CD4-positive, alpha-beta T cell treated with Interleukin-4 for 4 hours (primary cell): ENCODE measurements at places on chromosomes 2 and 18.

DNA sequence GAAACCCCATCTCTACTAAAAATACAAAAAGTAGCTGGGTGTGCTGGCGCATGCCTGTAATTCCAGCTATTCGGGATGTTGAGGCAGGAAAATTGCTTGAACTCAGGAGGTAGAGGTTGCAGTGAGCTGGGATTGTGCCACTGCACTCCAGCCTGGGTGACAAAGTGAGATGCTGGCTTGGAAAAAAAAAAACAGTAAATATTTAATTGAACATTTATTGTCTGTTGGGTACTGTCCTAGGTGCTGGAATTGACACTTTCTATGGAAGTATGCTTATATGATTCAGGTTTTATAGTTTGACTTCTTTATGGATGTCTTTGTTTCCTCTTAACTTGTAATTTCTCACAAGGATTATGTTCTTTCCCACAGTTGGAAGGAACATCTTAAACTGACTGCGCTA is 633.1 kb upstream of the SETBP1 start:
- DNase-seq = no peak

- no peak for DNase-seq
Measured at GRCh38 chr2:221454459-221455105, 117.5 kb downstream of the EPHA4 start.

DNA sequence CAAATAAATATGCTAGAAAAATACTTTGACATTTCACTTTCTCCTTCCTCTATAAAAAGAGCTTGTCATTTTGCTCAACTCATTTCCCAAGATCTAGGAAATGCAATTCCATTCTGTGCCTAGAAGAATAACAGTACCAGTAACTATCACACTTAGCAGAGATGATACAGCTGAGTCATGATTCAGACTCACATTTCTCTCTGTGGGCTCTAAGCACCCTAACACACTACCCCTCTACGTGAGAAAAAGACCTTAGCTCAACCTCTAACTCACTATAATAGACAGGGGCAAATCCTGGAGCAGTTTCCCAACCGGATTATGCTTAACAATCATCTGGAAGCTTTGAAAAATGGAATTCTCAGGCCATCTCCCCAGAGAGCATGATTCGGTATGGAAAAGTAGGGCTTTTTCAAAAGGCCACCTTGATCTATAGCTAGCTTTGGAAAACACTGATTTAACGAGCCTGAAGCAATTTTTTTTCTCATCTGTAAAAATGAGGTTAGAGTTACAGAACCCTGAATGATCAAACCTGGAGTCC is 1312.3 kb upstream of the PIK3C3 start:
- no peak for DNase-seq

- no peak for DNase-seq
Measured at GRCh38 chr2:38170067-38170466, 94.1 kb upstream of the CYP1B1 start.

DNA sequence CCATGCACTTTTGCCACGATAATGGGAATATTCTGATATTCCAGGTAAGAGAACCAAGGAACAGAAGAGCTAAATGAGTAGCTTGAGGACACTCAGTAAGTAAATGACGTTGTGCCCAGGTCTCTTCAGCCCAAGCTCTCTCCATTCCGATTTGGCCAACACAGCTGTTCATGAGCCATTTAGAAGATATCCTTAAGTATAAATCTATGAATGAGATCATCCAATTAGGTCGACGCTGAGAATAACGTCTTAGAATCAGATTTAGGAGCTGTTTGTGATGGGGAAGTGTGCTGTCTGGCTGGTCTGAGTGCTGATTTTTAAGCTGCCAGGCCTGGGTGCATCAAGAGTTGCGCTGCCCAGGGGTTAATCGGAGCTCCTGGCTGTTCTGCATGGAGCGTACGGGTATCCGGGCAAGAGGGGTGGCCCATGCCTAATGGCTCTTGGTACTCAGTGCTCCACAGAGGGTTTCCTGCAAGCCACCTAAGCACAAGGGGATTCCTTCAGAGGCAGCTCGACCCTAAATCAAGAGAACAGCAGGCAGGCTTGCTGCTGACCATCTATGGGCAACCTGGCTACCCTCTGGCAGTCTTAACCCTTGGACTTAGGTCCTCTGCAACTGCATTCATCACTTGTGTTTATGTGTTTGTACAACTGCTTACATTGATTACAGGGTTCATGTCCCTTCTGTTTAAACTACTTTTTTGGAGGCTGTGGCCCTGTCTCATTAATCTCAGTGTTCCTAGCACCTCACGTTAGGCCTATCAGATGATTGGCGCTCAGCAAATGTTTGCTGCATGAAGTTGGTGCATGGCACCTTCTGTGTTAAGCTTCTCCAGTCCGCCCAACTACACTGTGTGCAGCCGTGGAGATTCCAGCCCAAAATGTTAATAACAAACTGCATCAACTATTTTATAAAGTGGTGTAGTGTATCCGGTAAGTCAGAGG is 31.9 kb downstream of the SOX11 start:
- no peak for DNase-seq

DNA sequence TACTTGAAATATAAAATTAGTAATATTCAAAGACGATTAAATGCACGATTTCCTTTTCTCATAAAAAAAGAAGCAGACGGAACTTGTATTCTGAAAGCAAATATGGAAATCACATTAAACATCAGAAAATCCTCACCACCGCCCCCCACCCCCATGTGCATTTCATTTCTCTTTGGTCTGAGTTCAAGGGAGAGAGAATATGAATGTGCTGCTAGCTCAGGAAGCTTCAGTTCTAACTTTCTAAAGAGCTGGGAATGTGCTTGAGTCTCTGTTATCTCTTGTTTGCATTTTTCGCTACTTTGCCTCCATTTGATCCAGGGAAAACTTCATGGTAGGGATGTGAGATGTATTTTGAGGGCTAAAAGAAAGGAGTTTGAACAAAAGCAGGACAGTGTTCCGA is 143.6 kb downstream of the NEDD4L start:
- DNase-seq = no peak

DNA sequence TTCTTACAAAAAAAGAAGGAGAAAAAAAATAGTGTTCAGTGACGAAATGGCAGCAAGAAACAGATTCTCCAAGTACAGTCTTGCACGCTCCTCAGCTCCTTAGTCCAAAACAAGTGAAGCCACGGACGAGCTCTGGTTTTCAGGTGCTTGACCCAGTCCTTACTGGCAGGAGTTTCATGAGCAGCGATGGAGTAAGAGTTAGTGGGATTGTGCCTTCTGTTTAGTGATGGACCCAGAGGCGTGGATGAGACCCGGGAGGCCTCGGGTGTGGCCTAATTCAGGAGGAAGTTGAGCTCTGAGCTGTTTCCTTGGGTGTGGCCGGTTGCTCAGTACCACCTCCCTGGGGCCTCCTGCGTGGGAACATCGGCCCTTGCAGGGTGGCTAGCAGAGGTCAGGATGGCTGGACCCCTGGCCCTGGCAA is 52.0 kb downstream of the KIF5C start:
- peak; percentile 32 for DNase-seq

DNA sequence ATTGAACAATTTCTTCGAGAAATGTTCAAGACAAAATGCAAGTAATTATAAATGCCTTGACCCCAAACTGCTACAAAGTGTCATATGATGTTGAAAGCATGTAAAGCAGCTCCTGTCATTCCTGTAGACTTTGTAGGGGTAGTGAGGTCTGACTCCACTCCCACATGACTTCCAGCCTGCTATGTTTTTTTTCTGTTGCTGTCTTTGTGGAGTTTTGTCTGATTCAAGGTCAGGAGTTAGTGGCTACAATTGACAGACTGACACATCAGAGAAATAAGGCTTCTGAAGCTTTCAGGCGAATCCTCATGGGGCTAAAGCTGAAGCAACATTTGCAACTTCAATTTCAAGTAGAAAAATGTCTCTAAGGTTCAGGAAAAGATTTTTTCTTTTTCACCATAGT is 63.9 kb upstream of the CCDC195 start:
- DNase-seq = no peak

DNA sequence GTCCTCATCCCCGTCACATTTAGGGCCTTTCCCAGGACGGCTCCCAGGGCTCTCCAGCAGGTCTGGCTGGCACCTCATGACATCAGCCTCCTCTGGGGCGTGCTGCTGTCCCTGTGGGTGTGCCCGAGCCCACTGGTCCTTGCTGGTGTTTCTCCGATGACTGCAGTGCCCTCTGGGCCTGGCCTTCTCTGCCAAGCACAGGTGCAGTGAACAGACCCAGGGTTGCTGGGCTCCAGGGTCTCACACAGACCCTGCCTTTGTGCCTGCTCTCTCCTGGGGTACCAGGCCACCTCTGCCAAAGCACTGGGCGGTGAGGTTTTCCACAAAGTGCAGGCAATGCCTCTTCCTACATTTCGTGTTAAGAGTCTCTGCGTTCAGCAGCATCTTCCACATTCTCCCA is 246.1 kb downstream of the ACKR3 start:
- no peak for DNase-seq

- no peak for DNase-seq
Measured at GRCh38 chr2:143481733-143482132, 352.5 kb downstream of the ARHGAP15 start.

GRCh38 chr18:74994502-74995418 is 214.2 kb downstream of the PTGR3 start:
- DNase-seq = peak; percentile 70

DNA sequence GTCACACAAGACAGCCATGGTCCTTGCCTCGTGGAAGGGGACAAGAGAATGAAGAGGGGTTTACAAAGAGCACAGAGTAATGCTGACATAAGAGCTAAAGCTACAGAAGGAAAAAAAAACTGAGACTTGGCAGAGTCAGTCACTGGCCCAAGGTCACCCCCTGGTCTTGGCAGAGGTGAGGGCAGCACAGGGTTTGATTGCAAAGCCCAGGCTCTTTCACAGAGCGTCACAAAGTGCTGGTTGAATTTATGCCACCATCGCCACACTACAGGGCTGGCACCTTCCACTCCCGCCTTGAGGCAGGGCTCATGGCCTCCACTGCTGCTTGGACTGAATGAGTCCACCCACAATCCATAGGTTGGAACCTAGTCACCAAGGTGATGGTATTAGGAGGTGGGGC is 190.2 kb downstream of the INHBB start:
- no peak for DNase-seq

DNA sequence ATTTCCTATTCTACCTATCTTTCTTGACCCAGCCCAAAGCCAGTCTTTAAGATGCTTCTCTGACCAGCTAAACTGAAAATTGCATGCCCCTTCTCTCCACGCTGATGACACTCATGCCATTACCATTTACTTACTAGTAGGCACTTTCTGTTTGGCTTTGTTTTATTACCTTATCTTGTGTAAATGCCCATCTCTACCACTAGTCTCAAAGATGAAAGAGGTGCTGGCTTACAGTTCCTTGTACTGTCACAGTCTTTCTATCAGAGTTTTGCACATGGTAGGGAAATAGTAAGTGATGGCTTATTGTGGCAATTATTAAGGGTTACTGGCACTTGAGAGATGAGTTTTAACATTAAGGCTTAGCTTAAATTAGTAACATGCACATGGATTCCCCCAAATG is 352.1 kb downstream of the RBM43 start:
- no peak for DNase-seq

GRCh38 chr2:128311755-128312341 is 6.8 kb downstream of the HS6ST1 start:
- no peak for DNase-seq

GRCh38 chr2:71812736-71813135 is 334.9 kb downstream of the CYP26B1 start:
- DNase-seq = no peak

GRCh38 chr18:44392933-44393332 is 287.8 kb upstream of the SETBP1 start:
- no peak for DNase-seq

- no peak for DNase-seq
Measured at GRCh38 chr2:84472856-84473565, 13.9 kb upstream of the SUCLG1 start.

DNA sequence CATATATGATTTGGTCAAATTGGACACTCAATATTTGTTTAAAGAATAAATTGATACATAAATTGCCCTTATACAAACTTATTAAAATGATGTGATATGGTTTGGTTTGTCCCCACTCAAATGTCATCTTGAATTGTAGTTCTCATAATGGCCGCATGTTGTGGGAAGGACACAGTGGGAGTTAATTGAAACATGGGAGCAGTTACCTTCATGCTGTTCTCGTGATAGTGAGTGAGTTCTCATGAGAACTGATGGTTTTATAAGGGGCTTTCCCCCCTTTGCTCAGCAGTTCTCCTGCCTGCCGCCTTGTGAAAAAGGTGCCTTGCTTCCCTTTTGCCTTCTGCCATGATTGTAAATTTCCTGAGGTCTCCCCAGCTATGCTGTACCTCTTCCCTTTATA is 34.0 kb upstream of the SLC8A1 start:
- no peak for DNase-seq

- DNase-seq = no peak
Measured at GRCh38 chr18:74609535-74609934, 11.9 kb downstream of the ZNF407 start.

DNA sequence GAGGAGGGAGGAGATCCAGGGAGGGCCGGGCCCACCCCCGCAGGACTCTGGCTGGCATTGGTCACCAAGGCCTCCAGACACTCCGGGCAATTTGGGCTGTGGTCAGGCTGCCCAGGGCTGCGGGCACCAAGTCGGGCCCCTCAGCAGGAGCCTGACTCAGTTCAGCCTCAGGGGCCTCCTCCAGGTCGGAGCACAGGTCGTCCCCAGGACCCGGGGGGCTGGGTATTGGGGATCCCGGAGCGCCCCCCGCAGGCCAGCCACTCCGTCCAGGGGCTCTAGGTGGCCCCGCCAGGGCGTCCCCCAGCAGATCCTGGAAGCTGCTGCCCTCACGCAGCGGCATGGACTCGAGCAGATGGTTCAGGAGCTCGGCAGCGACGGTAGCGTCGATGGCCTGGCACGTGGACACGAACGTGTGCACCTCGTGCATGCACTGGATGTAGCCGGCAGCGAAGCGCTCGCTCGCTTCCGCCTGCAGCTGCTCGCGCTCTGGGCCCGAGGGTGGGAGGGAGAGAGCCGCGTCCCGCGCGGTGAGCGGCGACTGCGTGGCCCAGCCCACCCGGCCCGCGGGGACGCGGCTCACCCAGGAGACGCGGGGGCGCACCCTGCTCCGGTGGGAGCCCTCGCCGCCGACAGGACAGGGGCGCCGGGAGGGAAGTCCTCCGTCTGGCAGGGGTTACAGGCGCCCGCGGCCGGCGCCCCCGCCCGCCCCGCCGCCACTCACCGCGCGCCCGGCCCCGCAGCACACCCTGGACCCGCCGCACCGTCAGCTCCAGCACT is 884 bp downstream of the HES6 start:
- DNase-seq = peak; percentile 20

DNA sequence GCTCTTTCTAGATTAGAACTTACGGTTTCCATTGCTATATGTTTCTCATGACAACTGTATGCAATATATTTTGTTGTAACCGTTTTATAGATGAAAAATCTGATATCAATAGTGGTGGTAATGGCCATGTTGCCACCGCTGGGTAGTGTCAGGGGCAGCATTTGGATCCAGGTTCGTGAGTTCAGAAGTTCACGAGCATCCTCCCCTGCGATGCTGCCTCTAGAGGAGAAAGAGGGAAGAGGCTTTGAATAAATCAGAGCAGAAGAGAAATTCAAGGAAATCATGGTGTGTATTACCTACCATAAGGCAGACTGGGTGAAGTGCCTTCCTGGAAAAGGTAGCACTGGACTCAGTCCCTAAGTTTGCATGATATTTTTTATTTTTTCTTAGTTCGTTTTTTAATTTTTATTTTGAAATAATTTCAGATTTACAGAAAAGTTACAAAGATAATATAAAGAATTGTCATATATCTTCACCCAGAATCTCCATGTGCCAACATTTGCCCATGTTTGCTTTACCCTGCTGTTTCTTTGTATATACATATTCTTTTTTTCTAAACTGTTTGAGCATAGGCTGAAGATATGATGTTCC is 3.3 kb upstream of the ZBTB7C start:
- DNase-seq = peak; percentile 4
